ENCODE measurements at places on chromosomes 6 and 20. TPM values are rescaled to one million over a fixed set of nuclear protein-coding genes. Genes with fewer than 3 reads are reported as not detected.

ZBTB12 gene
- total RNA-seq: 21.9 TPM

RALGAPB gene
- total RNA-seq: 43.5 TPM

SLC17A2 gene
- total RNA-seq: not detected

TJAP1 gene
- total RNA-seq: 4.4 TPM

GSTA2 gene
- total RNA-seq: not detected

TCF19 gene
- 3.4 TPM for total RNA-seq

BANF2 gene
- not detected for total RNA-seq

ENPP3 gene
- 0.25 TPM for total RNA-seq

Data from temporal lobe (tissue), 4 donors.